NCI-H2171 (cell line): ENCODE measurements at places on chromosomes 13 and 19.

- DNase-seq, result no peak
These were observed 3.7 kb upstream of the SMIM17 start for GRCh38 chr19:56639217-56639616.

DNA sequence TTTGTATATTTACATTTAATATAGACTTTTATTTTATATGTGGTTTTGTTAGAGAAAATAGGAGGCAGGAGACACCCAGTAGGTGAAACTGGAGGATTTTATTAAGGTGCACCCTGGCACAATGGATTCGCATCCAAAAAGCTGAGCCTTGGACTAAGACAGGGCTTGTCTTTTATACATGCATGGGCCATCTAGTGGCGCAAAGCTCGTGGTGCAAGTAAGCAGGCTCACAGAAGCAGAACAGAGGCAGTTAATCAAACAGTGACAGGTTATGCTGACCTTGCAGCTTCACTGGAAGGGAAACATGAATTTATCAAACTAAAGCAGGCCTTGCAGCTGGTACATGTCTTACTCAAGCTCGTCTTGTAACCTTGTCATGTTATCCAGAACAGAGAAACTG, 58.8 kb upstream of the ZNF681 start:
- DNase-seq, result no peak

DNA sequence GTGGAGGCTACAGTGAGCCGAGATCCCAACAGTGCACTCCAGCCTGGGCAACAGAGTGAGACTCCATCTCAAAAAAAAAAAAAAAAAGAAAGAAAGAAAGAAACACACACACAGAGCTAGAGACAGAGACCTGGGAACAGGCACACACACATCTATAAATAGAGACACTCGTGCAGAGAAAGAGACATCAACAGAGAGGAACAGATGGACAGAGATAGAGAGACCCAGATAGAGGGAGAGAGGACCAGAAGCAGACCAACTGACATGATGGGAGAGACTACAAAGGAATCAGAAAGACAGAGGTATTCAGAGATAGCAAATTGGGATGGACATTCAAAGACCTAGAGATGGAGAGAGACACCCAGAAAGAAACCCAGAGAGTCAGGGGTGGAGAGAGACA, 2.1 kb upstream of the CA11 start:
- no peak for DNase-seq

DNA sequence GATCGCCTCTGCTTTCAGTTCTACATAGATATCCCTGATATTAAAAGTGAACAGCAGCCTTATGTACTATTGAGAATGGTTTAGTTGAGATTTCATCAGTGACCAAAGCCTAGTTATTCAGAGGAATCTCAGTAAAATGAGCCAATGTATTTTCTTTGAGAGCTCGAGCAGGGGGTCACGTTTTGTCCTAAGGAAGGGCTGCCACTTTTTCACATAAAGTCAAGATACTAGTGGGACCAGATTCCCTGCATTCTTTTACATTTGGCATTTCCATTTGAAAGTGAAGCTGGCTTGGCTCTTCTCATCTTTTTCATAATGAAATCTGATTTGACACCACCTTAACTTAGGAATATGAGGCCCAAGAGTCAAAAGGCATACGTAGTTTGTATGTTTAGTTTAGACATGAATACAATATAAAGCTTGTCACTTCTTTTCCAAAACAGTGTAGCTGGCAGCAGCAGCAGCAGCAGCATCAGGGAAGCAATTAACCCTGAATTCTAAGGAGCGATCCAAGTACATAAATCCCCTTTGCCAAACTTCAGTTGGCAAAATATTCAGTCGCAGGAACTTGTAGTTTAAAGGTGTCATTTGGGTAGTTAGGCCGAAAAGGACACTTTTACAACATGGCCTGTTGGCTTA, 1752.2 kb upstream of the PCDH20 start:
- DNase-seq, result no peak

- no peak for DNase-seq
These were observed 26.3 kb downstream of the CEBPA start for GRCh38 chr19:33275933-33276619.

DNA sequence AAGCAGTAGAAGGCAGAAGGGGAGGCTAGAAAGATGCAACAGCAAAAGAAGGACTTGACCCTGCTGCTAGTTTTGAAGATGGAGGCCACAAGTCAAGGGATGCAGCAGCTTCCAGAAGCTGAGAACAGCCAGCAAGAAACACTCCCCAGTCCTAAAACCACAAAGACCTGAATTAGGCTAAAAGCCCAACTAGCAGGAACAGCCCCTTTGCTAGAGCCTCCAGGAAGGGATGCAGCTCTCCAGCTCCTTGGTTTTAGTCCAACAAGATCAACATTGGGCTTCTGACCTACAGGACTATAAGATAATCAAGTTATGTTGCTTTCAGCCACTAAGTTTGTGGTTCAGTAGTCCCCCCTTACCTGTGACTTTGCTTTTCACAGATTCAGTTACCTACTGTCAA, 10.5 kb upstream of the LATS2 start:
- DNase-seq, result no peak

GRCh38 chr13:112820318-112820717, 130.5 kb downstream of the ATP11A start:
- DNase-seq, result no peak

GRCh38 chr13:50401049-50401505, 385.8 kb downstream of the KCNRG start:
- DNase-seq, result peak; percentile 27

GRCh38 chr13:50914848-50915247, 5.3 kb downstream of the RNASEH2B start:
- DNase-seq, result no peak

- DNase-seq, result no peak
These were observed 11.6 kb upstream of the HNRNPL start for GRCh38 chr19:38861368-38861767.

GRCh38 chr19:17215127-17215971, at the start of gene USE1:
Gene USE1 (plus strand): TSS chr19:17215357. CDS start chr19:17215406, 49 bp downstream.
- peak; percentile 91 for DNase-seq

DNA sequence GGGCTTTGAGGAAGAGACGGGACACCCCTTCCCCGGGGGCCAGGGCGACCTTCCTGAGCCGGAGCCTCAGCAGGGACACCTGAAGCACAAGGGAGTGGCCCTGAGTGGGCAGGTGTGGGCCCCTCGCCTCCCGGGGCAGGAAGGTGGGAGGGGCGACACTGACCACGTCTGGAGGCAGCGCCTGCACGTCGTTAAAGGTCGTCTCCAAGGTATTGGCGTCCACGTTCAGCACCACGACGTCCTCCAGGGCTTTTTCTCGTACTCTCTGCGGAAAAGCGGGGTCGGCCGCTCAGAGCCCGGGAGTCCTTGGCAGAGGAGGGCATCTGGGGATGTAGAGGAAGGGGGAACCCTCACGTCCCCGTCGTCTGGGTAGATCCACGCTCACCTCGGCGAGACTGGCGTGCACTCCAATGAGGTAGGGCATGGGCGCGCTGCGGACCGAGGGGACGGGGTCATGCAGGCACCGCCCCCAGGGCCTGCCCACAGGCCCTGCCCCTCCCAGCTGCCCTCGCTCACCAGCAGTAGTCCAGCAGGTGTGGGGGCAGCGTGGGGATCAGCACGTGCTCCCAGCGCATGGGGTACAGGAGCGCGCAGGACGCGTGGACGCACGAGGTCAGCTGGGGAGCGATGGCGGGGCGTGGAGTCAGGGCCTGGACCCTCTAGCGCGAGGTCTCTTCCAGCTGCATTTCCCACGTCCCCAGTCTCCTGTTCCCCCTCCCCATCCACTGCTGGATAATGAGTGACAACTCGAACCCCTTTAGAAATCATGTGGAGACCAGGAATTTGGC, 6.1 kb downstream of the DENND1C start:
- DNase-seq, result no peak

GRCh38 chr13:99258210-99258860, at the start of gene GPR18:
Gene GPR18 (minus strand): TSS chr13:99258379. CDS start chr13:99255872, 2,507 bp downstream.
- DNase-seq, result no peak

- DNase-seq, result no peak
These were observed 13.0 kb upstream of the MYH14 start for GRCh38 chr19:50190439-50190891.

- DNase-seq, result no peak
These were observed 341.2 kb upstream of the DACH1 start for GRCh38 chr13:72208112-72208645.

DNA sequence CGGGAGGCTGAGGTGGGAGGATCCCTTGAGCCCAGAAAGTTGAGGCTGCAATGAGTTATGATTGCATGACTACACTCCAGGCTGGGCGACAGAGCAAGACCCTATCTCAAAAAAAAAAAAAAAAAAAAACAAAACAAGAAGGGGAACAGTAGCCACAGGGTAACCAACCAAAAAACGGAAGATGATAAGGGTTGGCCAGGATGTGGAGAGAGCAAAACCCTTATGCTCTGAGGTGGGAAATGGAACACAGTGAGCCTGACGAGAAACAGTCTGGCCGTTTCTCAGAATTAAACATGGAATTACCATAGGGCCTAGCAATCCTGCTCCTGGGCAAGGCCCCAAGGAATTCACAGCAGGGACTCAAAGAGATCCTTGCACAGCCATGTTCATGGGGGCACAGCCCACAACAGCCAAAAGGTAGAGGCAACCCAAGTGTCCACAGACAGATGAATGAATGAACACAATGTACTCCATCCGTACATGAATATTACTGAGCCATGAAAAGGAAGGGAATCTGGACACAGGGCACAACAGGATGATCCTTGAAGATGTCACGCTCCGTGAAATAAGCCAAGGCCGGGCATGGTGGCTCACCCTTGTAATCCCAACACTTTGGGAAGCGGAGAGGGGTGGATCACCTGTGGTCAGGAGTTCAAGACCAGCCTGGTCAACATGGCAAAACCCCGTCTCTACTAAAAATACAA, 11.3 kb downstream of the NMRK2 start:
- no peak for DNase-seq

DNA sequence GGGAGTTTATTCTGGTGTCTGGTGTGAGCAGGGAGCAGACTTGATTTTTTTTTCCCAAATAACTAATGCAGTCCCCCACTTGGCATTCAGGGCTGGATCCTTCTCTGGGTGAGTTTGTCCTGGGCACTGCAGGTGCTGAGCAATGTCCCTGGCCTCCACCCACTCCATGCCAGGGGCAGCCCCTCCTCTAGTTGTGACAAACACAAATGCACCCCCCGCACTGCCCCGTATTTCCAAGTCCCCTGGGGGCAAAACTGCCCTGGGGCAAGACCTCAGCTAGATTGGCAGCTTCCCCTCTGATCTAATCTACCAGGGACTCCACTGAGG, 6.4 kb downstream of the MOB3A start:
- DNase-seq, result no peak

DNA sequence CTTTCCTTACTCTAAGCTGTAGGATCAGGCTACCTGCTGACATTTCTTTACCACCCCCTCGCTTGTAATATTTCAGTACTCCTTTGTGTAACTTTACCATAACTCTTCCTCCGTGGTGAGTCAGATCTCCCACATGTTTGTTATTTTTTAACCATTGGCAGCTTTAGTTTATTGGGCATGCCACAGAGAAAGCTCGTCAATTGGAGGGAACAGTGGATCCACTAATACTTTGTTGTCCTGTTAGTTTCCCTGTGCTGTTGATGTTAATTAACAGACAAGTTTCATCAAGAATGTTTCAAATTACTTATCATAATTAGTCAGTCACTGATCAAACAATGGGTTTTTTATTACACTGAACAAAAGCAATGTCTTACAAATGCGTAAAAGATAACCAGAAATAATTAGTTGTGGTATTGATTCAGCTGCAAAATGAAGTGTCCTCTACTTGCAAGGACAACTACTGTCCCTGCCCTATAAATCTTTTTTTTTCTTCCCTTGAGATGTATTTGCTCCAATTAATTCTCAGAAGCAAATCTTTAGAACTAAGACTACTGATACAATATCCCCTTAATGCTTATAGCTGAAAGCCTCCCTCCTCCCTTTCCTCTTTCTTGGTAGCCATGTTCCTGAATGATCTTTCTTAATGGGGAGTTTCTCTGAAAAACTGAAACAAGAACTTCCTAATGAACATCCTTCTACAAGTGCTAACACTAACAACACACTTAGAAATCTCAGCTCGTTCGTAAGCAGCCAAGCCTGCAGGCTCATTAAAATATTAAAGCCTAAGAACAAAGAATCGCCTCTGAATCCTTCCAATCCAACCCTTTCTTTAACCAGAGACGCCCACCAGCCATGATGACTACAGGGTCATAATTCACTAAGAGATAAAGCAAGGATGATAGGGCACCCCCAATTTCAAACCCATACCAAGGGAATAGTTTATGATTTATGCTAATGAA, 22.2 kb downstream of the EFNB2 start:
- DNase-seq, result no peak

GRCh38 chr13:72163678-72164077, 296.7 kb upstream of the DACH1 start:
- no peak for DNase-seq

DNA sequence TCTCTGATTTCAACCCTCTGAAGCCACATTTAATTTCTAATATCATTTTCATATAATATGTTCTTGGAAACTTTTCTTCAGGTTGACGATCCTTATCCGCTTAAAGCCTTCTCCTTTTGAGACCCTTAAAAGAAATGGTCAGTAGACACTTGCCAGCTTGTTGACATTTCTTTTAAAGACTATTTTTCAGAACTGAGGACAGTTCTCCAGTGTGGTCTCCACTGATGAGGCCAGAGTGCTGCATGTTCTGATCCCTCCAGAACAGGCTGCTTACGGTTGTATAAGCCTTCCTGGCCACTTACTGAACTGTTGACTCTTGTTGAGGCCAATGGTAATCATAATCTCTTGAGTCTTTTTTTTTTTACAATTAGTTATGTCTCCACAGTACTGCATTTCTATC, 477.3 kb downstream of the FGF9 start:
- no peak for DNase-seq

DNA sequence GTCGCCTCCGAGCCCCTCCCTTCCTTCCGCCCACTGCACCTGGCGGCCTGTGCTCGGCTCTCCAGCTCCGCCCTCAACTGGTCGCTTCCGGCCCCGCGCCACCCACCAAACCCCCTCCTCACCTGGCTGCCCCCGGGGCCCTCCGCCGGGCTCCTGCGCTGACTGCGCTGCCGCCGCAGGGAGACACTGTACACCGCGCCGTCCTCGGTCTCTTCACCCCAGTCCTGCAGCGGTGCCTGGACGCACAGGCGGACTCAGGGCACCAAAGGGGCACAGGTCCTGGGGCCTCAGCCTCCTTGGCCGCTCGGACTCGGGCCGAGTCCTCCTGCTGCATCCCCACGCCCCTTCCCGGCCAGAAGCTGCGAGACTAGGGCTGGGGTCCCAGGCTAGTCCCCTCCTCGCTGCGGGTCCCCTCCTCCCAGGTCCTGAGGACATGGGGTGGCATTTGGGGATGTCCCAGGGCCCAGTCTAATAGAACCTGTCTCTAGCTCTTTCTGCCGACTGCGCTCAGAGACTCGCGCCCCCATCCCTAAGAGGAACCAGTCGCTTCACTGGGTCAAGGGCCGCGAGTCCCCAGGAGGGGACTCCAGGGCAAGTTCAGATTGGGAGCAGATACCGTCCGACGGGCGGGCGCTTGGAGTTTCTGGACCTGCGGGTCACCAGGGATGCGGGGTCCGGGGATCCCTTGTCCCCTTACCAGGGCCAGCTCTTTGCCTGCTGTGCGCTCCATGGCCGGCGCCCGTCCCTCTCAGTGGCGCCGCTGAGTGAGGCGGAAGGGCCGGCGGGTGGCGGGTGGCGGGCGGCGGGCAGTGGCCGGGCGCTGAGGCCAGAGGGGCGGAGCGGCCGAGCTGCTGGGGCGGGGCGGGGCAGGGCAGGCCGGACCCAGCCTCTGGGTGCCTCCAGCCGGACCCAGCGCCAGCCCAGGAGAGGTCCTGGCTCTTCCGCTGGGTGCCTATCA, at the start of gene RGL3:
Gene RGL3 (minus strand): TSS at position 766 of the 958 bp plus-strand sequence. CDS start 36 bp downstream, at position 730.
- no peak for DNase-seq
